ENCODE measurements at places on chromosomes 5 and 9.

- DNase-seq: no peak
Observed at GRCh38 chr5:92687821-92688722, 892.9 kb downstream of the NR2F1-AS1 start.

GRCh38 chr5:134945041-134945440 is 22.7 kb upstream of the CATSPER3 start:
- no peak for DNase-seq

GRCh38 chr5:103424453-103425205 is 138.0 kb downstream of the NUDT12 start:
- DNase-seq: no peak

DNA sequence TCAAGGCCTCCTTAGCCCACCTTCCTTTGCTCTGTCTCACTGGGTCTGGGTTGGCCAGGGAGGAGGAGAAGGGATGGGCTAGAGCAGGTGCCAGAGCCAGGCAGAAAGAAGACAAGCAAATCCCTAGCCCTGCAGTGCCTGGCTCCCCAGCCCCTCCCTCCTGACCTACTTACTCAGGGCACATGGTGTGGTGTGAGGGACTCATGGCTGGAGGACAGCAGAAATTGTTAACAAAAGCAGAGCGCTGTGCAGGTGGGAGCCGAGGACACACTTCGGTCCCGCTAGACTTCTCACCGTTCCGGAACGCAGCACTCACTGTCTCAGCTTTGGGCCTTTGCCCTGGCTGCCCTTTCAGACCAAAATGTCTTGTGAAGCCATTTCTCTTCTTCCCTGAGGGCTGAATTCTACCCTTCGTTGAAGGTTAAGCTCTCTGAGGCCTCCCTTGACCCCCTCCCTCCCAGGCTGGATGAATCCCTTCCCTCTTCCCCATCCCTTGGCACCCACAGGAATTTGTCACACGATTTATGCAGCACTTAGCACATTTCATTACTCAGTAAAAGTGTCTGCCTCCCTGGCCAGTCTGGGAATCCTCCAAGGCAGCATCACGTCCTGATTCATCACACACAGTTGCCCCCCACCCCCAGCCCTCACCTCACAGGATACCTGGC is 263.9 kb upstream of the TRPC7 start:
- no peak for DNase-seq

DNA sequence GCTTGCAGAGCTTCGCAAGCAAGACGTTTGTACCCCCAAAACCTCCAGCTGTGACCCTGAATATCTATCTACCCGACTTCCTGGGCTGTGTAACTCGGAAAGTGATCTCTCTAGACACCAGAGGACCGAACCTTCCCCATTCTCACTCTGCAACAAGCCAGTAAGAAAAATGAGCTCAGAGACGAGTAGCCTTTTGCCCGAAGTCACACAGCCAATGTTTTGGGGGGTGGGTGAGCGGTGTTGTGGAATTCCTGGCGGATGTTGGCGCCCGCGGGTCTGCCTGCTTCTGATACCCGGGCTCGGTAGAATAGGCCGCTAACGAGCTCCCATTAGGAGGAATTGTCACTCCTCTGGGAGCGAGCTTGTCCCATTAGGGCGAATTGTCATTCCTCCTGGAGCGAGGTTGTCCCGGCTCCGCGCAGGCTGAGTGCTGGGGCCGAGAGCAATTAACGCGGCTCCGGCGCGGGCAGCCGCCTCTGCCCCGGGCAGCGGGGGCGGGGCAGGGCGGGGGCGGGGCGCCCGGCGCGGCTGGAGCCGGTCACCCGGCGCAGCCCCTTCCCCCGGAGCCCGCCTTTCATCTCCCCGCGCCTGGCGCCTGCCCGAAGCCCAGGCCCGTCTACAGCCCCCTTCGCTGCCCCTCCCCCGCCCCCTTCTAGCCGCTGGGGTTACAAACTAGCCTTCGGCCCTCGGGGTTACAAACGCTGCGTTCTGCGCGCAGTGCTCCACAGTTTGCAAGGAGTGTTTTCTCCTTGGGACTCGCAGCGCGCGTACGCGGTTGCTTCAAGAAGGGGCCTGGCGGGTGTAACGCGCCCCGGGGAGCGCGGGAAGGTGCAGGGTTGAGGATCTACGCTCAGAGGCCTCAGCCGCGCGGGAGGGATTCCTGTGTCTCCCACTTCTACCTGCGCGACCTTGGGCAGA is 3.5 kb upstream of the MSX2 start:
- no peak for DNase-seq

GRCh38 chr5:96572864-96573512 is 89.2 kb upstream of the CAST start:
- no peak for DNase-seq

- DNase-seq: no peak
Observed at GRCh38 chr9:73152953-73153352, 1.3 kb downstream of the ANXA1 start.

GRCh38 chr9:114735704-114736103 is 53.7 kb upstream of the TEX48 start:
- no peak for DNase-seq

- DNase-seq: no peak
Observed at GRCh38 chr5:32055891-32056866, 117.9 kb downstream of the GOLPH3 start.

- DNase-seq: no peak
Observed at GRCh38 chr9:23582836-23583235, 243.2 kb downstream of the ELAVL2 start.

GRCh38 chr9:1707291-1707690 is 307.9 kb upstream of the SMARCA2 start:
- no peak for DNase-seq

- DNase-seq: no peak
Observed at GRCh38 chr9:124622882-124623281, 115.7 kb upstream of the NR5A1 start.
